Thymus (tissue), 14 donors: ENCODE measurements at places on chromosomes 3 and 15. TPM values are rescaled to one million over a fixed set of nuclear protein-coding genes. Genes with fewer than 3 reads are reported as not detected.

The SLC22A13 gene
- 0.09 TPM for total RNA-seq

- peak; percentile 56 for DNase-seq
These were observed 10.0 kb downstream of the CMTM7 start for GRCh38 chr3:32401556-32402081.

DNA sequence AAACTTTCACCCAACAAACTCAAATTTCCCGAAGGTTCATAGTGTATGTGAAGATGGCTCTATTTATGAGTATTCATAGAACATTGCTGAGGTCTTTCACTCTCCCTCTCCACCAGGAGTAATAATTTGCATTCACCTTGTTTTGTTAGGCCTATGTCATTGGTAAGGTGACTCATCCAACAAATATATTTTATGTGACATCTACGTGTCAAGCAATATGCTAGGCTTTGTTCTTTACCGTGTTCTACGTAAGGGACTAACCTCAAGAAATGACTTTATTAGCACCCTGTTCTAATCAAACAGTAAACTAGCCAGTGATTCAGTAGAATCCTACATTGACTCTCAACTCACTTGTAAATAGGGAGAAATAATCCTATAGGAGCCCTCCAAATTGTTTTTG, 334.4 kb downstream of the FGF12 start:
- DNase-seq: no peak

DNA sequence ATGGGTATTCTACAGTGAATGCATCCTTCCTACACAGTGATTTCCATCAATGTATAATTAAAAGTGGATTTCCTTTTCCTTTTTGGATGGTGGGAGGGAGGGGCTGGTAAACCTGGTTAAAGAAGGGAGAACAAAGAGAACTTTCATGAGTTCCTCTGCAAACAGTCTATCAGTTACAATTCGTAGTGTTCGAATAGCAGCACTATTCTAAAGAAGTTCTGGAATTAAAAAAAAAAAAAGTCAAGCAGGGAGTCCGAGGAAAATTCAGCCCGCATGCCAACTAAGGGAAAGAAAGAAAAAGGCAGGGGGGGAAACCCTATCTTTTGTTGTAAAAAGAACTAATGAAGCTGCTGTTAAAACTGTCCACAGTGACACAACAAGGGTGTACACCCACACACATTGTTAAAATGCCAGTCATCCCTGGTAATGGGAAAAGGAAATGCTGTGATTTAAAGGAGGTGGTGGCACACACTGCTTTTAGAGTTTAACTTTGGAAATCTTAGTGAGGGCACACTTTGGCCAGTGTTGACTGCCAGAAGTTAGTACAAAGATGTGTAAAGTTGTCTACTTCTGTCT, 521.2 kb downstream of the ZIC1 start:
- no peak for DNase-seq

DNA sequence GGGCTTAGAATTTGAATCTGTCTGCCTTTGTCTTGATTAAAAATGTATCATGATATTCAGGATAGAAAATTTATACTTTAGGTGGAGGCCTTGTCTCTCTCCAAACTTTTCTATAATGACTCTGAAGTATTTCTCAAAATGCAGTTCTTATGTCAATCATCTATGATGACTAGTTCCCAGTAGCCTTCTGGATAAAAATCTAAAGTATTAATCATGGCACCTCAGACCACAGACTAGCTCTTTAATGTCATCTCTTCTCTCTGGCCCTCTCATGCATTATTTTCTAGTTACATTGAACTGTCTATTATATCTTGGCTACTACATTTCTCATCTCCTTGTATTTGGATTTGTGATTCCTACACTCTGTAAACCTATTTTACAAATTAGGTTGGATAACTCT, 96.9 kb downstream of the ZPLD1 start:
- no peak for DNase-seq

The TM4SF4 gene
- total RNA-seq: 0.09 TPM
